Dermis lymphatic vessel endothelial cell (primary cell): ENCODE measurements at places on chromosomes 16 and 17. TPM values are rescaled to one million over a fixed set of nuclear protein-coding genes. Genes with fewer than 3 reads are reported as not detected.

Gene NGFR
- total RNA-seq, result under 0.01 TPM in 1 of 2 replicates, not detected in the other

Gene SLC38A8
- total RNA-seq, result not detected in 2 replicates

Gene KRTAP4-6
- total RNA-seq, result not detected in 2 replicates

Gene KRTAP2-1
- not detected in 2 replicates for total RNA-seq

Gene DNAH17
- total RNA-seq, result 0.09 and 0.76 TPM in 2 replicates

Gene RNU2-1
- not detected in 2 replicates for total RNA-seq

Gene SRCIN1
- under 0.01 TPM in 1 of 2 replicates, not detected in the other for total RNA-seq

Gene SERPINF2
- total RNA-seq, result 0.09 TPM in 1 of 2 replicates, not detected in the other

Gene MT3
- total RNA-seq, result not detected in 2 replicates

Gene MT1X
- 8.6 and 8.7 TPM in 2 replicates for total RNA-seq

Gene HBA2
- not detected in 2 replicates for total RNA-seq

Gene ZNF778
- 11.9 and 13.4 TPM in 2 replicates for total RNA-seq

Gene FBXW10
- under 0.01 TPM in 2 replicates for total RNA-seq

Gene ACSM2B
- 0.43 TPM in 2 replicates for total RNA-seq

Gene ZG16
- total RNA-seq, result not detected in 2 replicates
